ENCODE measurements at places on chromosomes 12 and 14. TPM values are rescaled to one million over a fixed set of nuclear protein-coding genes. Genes with fewer than 3 reads are reported as not detected.
A peak's percentile ranks its signal among the peaks of the same experiment; 100 is the strongest.

Gene SLC38A4
- not detected for total RNA-seq

Gene PDZRN4
- not detected for total RNA-seq

Gene RFLNA
- total RNA-seq, result not detected

Gene BMAL2
- total RNA-seq, result 22.4 TPM

Gene C12orf54
- not detected for total RNA-seq

Gene CLEC2A
- not detected for total RNA-seq

Gene PLA2G1B
- not detected for total RNA-seq

Gene NRL
- 1.6 TPM for total RNA-seq

Gene CACNB3
- 6.3 TPM for total RNA-seq

DNA sequence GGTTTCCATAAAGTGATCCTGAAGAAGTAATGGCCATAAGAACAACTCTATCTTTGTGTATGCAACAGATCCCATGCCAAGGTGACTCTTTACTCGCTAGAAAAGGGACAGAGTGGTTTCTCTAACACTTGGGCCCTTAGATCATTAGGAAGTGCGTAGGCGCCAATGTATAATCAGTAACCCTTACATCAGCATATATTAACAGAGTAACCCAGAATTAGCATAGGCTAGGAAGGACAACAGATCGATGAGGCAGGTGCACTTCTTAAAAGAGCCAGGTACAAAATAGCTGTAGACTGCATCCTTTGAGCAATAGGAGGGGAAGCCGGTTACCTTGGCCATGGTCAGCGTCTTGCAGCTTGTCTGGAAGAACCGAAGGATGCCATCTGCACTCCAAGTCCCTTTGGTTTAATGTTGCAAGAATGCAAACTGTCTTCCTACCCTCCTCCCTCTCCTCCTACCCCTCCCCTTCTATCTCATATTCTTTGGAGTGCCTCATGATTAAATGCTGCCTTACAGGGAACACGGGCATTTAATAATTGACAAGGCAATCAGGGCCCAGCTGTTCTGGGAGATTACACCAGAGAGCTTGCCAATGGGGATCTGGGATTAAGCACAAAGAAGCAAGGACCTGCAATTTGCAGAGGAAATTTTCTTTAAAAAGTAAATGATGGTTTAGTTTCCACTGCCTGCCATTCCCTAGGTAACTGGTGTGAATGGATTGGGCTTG is 8.0 kb downstream of the GSG1 start:
- no peak for DNase-seq

GRCh38 chr14:96895658-96896271 is 98.6 kb downstream of the VRK1 start:
- no peak for DNase-seq

DNA sequence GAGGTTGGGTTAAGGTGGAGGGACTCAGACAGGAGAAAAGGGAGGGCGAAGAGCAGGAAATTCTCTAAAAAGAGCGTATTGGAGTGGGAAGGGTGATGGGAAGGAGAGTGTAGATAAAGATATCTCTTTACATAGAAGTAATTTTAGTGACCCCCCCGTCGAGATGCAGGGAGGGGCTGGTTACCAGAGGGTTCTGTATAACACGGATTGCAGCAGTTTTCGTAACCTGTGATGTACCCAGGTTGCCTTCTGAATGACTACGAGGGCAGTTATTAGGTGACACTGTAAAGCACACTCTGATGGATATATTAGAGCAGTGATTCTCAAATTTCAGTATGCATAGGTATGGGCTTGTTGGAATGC is 443 bp downstream of the DNAL1 start:
- DNase-seq, result no peak

DNA sequence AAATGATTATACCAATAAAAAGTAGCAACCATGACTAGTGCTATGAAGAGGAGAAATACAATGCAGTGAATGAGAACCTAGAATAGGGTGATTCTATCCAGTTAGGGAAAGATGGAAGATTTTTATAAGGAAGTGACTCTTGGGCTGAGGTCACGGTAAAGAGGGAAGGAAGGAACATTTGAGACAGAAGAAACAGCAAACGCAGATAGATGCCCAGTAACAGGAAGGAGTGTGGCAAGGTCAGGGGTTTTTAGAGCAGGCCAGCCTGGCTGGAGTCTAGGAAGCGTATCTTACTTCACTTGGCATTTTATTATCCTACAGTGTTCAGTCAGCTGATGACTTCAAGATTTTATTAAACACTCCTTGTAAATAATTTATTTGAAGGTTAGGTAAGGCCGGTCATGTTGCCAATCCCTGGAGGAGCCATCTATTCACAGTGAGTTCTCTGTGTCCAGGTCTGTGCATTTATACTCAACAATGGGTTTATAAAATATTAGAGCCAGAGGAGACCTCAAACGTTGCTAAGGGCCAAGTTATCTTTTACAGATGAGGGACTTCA is 170.6 kb downstream of the PRKCH start:
- DNase-seq, result no peak

DNA sequence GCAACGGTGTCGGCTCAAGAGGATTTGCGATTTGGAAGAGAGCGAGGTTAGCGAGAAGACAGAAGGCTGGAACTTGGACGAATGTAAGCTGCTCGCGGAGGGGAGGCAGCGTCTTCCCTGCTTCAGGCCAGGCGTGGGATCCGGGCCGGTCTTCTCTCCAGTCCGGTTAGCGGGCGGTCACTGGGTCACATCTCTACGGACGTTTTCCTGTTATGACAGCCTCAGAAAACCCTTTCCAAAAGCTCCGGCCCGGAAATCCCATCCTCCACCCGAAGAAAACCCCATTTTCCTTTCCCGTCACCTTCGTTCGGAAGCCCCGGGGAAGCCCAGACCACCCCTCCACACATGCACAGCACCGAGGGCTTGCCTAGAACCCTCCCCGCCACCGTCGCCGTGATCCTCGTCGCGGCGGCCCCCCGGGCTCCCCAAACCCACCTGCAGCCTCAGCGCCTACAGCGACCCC is 268 bp downstream of the NDUFB1 start:
- DNase-seq, result no peak

- peak; percentile 1 for DNase-seq
Measured at GRCh38 chr12:39764944-39765560, 145.4 kb upstream of the ABCD2 start.

GRCh38 chr12:25056011-25056410 is 107.1 kb upstream of the BCAT1 start:
- DNase-seq, result no peak

DNA sequence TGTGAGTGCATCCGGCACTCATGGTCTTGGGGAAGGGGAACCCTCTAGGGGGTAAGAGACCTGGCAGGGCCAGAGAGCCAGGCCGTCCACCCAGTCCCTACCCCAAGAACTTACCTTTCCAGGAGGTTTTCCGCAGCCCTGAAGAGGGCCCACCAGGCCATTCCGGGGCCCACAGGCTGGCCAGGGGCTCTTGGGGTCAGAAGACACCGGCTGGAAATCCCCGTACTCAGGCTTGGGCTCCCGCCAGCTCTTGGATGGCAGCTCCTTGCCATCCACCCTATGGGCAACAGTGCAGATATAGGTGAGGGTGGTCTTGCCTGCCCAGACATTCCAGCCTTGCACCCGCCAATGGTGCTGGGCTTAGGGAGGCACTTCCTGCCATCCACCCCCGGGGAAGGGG is 34.6 kb downstream of the NCKAP5L start:
- no peak for DNase-seq

DNA sequence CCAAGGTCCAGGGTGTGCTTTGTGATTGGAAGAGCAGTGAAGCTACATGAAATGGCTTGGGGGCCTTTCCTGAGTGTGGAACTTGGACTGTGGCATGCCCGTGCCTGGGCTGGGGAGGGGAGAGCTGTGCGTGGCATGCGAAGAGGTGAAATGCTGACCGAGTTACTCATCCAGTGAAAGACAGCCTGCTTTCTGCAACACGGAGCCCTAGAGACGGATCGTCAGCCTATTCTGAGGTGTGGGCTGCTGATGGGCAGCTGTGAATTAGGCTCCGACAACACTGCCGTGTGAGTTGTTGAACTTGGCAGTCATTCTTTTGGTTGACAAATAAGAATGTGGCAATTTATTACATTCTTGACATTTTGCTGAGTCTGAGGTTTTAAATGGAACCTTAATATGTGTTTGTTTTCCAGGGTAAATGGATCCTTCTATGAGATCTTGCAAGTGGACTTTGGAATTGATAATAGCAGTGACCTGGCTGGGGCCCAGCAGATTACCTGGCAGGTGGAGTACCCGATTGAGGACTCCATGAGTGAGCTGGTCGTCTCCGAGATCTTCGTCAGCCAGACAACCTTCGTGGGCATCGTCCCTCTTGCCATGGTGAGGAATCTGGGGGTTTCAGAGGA is 453.9 kb downstream of the AACS start:
- DNase-seq, result no peak

GRCh38 chr12:53951577-53952334 is 2.9 kb upstream of the HOXC12 start:
- no peak for DNase-seq

DNA sequence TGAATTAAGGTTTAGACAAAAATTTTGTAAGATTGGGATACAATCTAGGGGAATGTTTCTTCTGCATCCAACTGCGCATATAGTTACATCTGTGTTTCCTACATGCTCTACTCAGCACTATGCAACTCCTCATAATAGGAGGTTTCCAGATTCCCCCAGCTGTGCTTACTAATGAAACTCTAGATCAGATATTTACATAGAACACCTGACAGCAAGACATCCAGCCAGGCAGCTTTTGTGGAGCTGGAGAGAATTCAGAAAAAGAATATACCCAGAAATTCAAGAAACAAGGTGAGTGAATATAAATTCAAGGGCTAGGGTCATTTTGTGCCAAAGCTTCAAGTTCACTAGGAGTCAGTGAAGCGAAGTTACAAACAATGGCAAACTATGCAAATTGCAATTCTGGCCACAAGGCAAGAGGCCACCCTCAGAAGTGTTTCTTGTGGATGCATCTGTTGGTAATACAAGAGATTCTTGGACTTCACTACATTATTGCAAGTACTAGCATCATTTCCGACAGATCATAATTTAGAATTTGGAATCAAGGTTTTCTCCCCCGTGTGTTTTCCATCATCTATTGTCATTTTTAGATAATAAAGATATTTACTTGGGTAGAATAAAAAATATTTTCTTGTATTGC is 341.2 kb upstream of the NAV3 start:
- no peak for DNase-seq

DNA sequence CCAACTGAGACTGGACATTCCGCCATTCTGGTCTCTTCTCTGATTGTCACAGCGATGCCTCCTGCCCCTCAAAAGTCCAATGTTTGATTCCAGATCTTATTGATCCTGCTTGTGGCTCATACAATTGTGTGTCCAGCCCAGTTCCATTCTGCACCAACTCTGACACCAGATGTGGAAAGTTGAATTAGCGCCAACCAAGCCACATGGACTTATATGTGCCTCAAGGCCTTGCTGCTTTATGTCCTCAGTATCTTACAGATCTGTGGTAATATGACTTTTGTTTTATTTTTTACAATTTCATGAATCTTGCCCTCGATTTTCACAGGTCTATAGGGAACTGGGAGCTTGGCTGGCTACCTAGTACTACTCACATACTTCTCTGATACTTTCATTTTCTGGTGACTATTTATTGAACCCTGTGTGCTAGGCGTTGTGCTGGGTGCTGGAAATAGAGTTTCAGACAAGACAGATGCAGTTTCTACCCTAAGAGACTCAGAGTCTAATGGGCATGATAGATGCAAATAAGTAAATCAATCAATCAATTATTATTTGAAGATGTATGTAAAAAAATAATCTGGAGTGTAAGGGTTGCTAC is 472.0 kb downstream of the TMTC2 start:
- DNase-seq, result no peak

GRCh38 chr12:116133149-116133548 is 144.3 kb downstream of the MED13L start:
- DNase-seq, result no peak

DNA sequence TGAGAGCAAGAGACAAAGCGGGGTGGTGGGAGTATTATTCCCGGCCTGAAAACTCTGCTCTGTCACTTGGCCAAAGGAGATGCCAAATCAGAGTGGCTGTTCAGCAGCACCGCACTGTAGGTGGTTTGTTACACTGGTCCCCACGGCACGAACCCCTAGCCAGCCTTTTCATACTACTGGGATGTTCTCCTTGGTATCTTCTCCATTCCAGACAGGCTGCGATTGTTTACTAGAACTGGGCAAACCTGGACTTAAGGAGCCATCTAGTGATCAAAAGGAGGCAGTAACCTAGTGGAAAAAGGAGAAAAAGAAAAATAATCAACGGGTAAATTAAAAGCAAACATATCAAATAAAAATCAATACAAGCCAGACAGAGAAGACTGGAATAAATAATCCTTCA is 58.9 kb upstream of the TMTC2 start:
- DNase-seq, result no peak

DNA sequence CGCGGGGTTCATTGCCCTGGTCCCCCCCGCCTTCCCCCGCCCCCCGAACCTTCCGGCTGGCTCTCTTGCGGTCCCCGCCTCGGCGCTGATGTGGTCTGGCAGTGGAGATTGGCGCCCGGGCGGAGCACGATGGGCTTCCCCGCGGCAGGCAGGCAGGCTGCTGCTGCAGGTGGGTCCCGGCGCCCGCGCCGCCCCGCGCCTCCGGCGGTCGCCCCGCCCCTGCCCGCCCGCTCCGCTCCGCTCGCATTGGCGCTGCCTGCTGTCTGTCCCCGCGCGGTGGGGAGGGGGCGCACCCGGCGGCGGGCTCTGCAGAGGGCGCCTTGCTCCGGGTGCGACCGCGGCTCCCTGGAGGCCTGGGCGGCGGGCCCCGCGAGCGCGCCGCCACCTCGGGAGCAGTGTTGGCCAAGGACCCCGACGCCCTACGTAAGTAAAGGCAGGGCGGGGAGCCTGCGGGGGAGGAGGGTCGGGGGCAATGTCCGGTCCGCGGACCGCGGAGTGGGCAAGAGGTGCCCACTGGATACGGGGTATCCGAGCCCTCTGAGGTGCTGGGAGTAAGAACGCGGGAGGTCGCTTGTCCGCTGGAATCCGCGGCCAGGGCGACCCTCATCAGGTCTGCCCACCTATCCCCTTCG is at the start of gene AKAP5:
Gene AKAP5 (plus strand): TSS at position 309 of the 632 bp plus-strand sequence. CDS start 2,896 bp downstream, outside the sequence.
- DNase-seq, result peak; percentile 62

DNA sequence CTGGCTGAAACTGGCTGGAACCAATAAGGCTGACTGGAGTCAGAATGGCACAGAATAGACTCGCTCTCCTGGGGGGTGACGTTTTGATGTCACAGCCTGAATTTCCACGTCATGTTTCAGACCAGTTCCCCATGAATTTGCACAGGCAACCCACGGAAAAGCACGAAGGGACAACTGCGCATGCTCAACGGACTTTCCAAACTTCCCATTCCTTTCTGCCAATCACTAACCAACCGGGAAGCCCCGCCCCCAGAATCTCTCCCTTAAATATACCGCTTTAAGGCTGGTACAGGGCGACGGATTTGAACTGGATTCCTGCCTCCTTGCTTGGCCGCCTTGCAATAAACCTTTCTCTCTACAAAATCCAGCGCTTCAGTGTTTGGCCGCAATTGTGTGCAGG is 434.7 kb downstream of the APAF1 start:
- no peak for DNase-seq

- DNase-seq, result no peak
Measured at GRCh38 chr14:70814466-70814865, 5.2 kb upstream of the MAP3K9 start.

Measured in CD8-positive, alpha-beta memory T cell (primary cell).